EL (cell line): ENCODE measurements at places on chromosomes 4 and X.

DNA sequence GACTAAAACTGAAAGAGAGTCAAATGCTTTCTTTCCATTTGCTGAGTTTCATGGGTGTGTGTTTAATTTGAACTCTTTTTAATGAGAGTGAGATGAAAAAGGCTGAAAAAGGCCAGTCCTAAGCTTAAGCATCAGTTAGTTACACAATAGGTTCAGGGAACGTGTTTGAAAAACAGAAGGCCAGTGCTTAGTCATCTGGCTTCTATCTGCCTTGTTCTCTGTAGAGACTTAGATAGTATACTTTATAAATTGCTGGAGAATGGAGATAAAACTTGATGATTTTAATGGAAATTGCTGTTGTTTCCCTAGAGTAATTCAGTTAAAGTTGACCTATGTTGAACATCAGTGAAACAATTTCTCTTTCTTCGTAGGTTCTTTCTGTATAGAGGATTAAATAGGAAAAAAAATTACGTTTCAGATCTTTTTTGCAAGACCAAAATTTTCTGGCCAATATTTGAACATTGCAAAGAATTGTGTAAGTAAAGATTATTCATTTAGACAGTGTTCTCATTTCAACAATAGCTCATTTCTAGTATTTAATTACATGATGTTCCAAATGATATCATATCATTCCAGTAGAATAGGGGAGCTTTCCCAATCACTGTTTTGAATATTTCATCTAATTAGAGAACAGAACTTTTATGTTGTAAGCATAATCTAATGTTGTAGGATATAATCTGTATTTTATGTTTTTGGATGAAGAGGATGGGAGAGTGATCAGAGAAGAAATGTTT, 1088.8 kb downstream of the ADGRL3 start:
- DNase-seq: no peak

DNA sequence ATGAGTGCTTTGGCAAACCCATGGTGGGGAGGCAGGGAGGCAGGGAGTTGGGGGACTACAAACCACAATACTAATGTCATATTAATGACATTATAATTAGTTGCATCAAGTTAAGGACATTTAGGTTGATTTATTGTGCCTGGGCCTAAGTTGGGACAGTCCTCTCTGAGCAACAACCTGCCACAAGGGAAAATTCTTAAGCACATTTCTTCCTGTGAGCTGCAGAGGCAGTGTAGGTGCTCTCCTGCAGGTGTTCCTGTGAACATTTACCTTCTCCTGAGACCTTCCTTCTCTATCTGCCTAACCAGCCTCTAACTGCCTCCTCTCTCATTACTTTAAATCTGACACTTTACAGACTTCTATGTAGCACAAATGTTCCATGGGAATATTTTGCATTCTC, 1830.0 kb upstream of the AGA start:
- no peak for DNase-seq

DNA sequence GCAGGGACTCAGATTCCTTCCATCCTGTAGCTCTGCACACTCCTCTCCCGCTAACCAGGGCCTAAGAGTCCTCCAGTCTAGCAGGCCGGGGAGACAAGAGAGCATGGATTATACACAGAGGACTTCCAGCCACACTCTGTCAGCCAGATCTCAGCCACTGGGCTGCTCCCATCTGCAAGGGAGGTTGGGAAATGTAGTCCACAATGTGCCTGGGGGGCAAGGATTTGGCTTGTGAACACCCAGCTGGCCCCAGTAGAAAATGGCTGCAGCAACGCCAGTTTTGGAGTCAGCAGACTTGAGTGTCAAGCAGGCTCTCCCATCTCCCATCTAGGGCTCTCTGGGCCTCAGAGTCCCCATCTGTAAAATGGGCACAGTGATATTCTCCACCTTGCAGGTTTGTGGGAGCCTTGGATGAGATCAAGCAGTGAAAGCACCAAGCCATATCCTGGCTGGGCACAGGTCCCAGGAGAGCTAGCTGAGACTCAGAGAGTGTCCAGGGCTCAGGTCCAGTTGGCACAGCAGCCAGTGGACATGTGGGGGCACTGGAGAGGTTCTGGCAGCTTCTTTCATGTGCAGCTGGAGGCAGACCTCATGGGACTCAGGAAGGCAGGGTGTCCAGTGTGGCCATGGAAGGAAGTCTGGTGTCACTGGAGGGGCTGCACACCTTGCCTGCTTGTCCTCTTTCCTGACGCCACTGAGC, 14.6 kb downstream of the PSAPL1 start:
- no peak for DNase-seq

DNA sequence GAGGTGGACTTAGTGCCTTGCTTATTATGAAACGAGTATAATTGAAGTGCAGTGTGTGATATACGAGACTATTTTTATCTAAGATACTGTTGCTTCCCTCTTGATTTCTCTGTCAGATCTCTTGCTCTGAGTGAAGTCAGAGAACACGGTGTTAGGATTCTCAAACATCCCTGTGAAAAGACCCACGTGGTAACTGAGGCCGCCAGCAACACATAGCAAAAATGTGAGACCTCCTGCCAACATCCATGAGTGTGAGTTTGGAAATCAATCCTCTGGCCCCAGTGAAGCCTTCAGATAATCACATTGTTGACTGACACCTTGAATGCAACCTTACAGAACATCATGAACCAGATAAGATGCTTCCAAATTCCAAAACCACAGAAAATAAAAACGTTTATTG, 954.4 kb downstream of the FAT4 start:
- DNase-seq: no peak

DNA sequence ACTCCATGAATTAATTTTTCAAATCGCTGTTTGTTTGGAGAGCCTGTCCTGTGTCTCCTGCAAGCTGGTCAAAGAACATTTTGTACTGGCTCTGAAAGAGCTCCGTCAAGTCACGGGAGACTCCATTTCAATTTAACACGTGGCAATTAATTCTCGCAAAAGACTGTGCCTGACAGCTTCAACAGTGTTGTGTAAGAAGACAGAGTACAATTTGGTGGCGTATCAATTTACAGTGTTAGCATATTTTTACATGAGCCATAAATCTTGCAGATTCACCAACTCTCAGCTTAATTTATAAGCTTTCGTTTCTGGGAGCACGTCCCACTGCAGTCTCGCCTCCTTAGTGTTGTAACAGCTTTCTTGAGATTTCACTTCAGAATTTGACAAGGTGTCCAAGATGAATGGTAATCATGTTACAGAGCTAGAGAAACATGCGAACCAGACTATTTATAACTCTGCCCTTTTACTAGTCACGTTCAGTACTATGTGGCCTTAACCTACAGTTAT, 70.8 kb downstream of the RWDD4 start:
- no peak for DNase-seq

GRCh38 chr4:2378898-2379297, 39.5 kb downstream of the ZFYVE28 start:
- DNase-seq: no peak

DNA sequence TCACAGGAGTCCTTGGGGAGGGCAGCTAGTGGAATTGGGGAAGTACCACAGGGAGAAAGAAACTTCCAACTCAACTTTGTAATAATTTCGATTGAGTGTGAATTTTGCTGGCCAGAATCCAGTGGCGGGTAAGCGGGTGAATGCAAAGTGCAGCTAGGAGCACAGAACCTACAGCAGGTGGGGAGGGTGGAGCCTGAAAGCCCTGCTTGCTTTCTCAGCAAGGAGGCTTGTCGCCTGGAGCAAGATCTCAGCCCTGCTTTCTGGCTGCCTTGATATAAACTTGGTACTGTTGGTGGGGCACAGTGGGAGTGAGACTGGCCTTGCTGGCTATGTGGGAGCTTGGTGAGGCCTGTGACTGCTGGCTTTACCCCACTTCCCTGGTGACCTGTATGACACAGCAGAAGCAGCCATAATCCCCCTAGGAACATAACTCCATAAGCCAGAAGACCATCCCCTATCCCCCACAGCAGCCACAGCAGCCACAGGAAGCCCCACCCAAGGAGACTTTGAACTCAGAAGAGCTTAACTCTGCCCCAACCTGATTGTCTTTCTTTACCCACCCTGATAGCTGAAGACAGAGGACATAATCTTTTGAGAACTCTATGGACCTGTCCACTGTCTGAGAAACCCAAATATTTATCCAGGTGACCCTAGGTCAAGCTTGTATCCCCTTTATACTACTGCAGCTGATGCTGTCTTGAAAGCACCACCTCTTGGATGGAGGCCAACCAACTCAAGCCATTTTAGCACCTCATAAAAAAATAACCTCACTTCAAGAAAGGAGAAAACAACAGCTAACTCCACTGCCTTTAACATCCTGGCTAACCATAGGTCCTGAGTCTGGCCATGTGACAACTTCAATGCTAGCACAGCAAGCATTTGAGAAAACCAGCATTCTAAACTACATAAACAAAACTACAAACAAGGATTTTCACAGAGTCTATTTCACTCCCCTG, 87.2 kb upstream of the PDE5A start:
- DNase-seq: no peak

DNA sequence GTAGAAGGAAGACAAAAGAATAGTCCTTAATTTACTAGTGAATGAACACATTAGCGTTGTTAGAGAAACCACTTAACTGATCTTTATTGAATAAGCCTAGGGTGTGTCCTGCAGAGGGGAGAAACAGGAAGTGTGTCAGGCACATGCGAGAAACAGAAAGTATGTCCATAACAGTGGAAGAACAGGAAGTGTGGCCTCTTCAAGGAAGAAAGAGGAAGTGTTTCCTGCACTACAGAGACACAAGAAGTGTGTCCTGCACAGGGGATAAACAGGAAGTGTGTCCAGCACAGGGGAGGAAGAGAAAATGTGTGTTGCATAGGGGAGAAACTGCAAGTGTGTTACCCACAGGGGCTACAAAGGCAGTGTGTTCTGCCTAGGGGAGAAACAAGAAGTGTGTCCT, 539.6 kb upstream of the PRKX start:
- no peak for DNase-seq

GRCh38 chr4:94377294-94377693, 34.7 kb upstream of the HPGDS start:
- DNase-seq: no peak

DNA sequence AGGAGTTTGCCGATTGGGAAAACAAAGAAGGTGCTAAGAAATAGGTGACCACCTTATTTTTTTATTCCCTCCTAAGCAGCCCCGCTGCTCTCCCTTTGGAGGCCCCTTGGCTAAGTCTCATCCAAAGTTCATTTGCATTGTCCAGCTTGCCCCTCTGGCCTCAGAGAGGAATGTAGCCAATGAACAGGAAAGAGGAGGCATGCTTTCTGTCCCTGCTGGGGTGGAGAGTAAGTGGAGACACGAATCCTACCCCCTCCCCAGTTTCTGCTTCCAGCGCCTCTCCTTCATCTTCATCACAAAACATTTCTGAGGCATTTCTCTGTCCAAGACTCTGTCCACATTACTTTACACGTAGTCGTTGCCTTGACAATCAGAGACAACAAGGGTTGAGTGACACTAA, 38.7 kb downstream of the NLGN3 start:
- DNase-seq: no peak

DNA sequence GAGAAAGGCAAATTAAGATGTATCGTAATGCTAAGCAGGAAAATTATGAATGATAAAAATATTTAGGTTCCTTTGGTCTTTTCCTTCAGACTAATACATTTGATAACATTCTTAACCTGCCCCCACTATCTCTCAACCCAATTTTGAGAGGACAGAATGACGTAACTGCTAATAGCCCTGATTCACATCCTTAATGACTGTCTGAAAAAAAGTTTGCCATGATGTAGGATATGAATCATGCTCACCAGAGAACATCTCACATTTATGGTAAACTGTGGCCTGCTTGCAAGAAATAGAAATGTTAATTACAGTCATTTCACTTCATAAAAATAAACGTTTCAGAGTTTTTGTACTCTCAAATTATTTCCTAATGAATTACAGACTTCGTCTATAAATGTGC, 128.0 kb upstream of the VEGFC start:
- DNase-seq: peak; percentile 73
